Tongue (tissue), 3 donors: ENCODE measurements at places on chromosomes 6 and 20. TPM values are rescaled to one million over a fixed set of nuclear protein-coding genes. Genes with fewer than 3 reads are reported as not detected.

Gene GTSF1L
- total RNA-seq: not detected

Gene TOX2
- total RNA-seq: 0.51 TPM

Gene FAM50B
- total RNA-seq: 10.9 TPM

Gene WFDC5
- total RNA-seq: not detected

Gene POPDC3
- total RNA-seq: 70.0 TPM

Gene LY6G6F
- total RNA-seq: 0.82 TPM

Gene NKX2-4
- not detected for total RNA-seq

DNA sequence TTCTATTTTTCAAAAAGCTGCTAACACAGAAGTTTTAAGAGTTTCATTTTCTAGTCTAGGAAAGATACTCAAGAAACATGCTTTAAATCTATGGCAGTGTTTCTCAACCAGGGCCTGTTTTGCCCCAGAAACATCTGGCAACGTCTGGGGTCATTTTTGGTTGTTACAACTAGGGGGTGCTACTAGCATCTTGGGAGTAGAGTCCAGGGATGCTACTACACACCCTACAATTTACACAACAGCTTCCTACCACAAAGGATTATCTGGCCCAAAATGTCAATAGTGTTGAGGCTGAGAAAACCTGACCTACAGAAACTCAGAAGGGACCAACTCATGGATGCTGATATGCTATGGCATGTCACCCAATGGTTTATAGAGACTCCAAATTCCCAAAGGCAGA is 24.4 kb downstream of the SERAC1 start:
- DNase-seq: no peak

- no peak for DNase-seq
Measured at GRCh38 chr6:71209626-71210025, 79.0 kb upstream of the OGFRL1 start.

DNA sequence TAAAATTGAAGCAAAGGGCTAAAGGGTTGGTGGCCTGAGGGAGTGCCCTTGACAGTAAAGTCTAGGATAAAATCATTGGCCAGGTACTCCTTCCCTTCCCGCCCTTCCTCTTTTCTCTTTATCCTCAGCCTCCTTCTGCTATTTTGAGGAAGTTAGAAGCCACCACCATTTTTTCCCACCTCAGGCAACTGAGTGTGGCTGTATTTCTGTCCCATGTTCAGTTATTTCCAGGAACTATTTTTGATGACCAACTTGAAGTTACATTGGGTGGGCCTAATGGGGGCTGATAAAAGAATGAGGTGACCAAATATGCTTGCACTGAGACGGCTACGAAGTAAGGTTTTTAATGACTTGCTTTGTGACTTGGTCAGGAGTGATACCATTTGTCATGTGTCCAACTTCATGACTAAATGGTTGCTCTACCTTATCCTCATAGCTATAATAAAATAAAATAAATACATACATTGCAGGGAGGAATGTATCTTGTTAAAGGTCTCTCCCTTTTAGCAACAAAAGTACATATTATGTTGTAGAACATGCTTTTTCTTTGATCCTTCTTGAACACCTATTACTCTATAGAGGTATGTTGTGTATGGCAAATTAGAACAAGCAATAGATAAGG is 12.0 kb downstream of the PTPN1 start:
- no peak for DNase-seq

DNA sequence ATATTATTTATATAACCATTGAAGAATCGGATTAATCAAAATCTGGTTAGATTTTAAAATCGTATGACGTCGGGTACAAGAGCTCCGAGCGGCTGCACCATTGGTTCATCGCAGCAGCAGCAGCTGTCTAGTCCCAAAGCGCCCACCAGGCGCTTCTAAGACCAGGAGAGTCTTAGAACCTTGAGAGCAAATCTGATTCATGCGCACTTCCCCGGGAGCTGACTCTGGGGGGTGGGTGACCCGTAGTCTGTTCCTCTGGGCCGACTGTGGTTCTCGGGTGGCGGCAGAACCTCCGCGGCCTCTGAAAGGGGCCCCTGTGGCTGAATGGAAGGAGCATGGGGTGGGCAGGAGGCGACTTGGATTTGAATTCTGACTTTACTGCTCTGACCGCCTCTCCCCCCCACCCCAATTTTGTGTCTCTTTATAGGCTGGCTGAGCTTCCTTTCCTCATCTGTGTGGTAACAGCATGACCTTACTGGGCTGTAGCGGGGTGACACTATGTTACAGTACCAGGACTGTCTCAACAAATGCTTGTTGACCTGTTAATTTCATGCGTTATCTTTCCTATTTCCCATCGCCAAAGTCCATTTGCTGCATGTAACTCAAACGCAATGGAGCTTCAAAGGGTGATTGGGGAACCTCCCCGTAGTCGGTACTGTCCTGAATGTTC is 119.7 kb downstream of the RTN4IP1 start:
- no peak for DNase-seq

DNA sequence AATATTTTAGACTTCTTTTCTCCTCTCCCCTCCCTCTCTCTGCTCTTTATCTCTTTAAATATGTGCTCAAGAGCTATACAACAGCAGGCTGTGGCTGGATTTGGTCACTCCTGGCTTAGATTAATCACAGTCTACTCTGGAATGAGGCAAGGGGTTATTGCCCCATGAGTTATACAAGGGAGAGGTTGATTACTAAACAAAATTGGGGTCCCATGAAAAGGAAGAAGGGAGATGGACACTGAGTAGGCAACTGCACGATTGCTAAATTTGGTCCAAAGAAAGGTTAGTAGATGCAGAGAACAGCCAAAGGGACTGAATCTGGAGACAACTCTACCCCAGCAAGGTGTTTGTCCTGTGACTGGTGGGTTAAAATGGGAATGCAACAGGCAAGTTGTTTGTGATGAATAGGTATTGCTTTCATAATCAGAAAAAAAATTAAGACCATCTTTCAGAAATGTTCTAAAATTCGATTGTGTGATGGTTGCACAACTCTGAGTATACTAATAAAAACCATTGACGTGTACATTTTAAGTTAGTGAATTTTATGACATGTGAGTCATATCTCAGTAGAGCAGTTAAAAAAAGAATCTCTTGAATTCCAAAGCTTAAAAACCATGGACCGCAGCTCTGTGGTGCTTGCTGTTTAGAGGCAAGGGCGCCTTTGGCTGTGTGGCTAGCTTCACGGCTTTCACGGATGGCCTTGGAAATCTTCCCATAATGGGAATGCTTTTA is 57.1 kb downstream of the KIZ start:
- DNase-seq: no peak

DNA sequence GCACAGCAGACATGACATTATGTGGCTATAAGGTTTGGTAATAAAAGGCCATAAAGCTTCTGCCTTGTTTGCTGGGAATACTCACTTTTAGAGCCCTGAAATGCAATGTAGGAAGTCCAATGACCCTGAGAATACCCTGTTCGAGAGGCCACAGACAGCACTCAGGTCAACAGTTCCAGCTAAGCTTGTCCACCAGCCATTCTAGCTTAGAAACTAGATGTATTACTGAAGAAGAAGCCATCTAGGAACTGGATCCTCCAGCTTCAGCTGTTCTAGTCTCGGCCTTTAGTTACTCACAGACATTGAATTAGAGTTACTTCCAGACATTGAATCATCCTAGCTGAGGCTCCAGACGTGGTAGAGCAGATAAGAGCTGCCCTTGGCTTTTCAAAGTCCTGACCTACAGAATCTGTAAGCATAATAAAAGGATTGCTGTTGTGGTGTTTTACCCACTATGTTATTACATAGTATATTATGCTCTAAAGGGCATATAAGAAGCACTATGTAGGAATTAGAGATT is 84.9 kb downstream of the MMS22L start:
- no peak for DNase-seq

- DNase-seq: no peak
Measured at GRCh38 chr6:157230910-157231309, 92.4 kb downstream of the TMEM242 start.

GRCh38 chr6:118591897-118592296 is 43.8 kb downstream of the PLN start:
- DNase-seq: no peak

DNA sequence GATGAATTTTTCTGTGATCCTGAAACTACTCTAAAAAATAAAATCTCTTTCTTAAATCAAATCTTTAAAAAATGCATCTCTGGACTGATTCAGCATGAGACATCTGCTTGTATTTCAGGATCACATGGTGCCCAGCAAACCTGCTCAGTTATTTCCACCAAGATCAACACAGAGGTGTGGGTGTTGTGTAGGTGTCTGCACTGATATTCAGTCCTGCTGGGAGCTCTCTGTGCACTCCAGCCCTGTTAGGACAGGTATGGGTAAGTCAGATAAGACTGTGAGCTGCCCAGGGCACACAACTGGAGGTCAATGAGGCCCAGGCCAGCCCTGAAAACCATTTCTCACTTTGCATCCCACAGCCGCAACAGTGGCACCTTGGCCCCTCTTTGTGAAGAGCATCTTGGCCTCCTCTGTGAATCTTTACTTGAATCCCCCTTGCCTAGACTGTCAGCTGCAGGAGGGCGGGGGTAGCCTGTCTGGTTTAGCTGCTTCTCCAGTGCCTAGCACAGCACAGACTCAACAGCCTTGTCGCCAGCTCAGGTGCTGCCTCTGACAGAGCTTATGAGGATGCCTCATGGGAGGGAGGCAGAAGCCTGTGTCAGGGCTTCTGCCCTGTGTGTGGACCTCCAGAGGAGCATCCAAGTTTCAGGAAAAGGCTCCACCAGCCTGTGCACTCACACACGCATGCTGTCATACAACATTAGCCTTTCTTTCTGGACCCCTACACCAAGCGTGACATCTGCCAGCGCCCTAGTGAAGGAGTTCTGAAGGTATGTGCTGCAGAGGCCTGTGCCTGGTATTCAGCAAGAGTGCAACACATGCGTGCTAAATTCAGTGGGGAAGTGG is 187.6 kb upstream of the CST7 start:
- DNase-seq: no peak

- DNase-seq: no peak
Measured at GRCh38 chr20:10586296-10586695, 87.5 kb downstream of the JAG1 start.

DNA sequence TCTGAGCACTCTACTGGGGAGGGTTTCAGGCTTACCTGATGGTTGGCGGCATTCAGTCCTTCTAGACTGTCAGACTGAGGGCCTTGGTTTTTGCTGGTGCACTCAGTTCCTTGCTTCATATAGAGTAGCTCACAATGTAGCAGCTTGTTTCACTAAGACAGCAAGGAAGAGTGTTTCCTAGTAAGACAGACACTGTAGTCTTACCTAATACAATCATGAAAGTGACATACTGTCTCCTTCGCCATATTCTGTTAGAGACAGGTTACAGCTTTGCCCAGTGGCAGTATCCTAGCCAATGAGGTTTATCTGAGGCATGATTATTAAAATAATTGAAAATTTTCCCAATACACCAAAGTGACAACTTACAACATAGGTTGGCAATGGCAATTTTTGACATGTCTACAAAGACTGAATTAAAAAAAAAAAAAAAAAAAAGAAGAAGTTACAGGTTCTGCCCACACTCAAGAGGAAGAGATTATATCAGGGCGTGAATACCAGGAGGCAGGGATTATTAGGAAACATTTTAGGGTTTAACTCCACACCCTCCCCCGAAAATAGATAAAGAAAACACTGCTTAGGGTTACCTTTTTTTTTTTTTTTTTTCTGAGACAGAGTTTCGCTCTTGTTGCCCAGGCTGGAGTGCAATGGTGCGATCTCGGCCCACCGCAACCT is 66.8 kb downstream of the SCAND1 start:
- no peak for DNase-seq
